Putamen (tissue), 1 donor: ENCODE measurements at places on chromosomes 4 and X.

GRCh38 chr4:16133406-16133805 lies 49.6 kb upstream of the PROM1 start:
- DNase-seq: no peak

- no peak for DNase-seq
Measured at GRCh38 chr4:82753238-82753637, 45.4 kb downstream of the SCD5 start.

- no peak for DNase-seq
Measured at GRCh38 chr4:105139646-105140045, 7.0 kb upstream of the TET2 start.

- DNase-seq: no peak
Measured at GRCh38 chr4:65617416-65617815, 52.9 kb downstream of the EPHA5 start.

DNA sequence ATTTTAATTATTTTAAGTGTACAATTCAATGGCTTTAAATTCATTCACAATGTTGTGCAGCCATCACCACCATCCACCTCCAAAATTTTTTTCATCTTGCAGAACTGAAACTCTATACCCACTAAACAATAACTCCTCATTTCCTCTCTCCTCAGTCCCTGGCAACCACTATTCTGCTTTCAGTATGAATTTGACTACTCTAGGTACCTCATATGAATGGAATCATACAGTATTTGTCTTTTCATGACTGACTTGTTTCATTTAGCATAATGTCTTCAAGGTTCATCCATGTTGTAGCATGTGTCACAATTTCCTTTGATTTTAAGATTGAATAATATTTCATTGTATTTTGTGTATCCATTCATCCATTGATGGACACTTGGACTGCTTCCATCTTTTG lies 46.9 kb downstream of the KIF4A start:
- DNase-seq: no peak

DNA sequence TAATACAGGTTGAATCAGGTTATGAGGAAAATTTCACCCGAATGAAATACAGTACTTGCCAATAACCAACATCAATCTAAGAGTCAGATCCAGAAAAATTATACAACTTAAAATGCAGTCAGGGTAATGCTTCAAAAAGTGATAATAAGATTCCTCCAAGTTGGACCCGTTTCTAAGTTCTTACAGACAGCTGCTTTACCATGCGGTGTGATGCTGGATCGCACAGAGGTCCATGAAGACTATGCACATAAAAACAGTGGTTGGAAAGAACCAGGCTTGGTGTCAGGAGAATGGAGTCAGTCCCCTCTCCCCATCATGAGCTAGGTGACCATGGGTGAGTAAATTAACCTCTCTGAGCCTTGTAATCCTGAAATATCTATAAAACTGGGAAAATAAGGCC lies 261.3 kb downstream of the QDPR start:
- no peak for DNase-seq

DNA sequence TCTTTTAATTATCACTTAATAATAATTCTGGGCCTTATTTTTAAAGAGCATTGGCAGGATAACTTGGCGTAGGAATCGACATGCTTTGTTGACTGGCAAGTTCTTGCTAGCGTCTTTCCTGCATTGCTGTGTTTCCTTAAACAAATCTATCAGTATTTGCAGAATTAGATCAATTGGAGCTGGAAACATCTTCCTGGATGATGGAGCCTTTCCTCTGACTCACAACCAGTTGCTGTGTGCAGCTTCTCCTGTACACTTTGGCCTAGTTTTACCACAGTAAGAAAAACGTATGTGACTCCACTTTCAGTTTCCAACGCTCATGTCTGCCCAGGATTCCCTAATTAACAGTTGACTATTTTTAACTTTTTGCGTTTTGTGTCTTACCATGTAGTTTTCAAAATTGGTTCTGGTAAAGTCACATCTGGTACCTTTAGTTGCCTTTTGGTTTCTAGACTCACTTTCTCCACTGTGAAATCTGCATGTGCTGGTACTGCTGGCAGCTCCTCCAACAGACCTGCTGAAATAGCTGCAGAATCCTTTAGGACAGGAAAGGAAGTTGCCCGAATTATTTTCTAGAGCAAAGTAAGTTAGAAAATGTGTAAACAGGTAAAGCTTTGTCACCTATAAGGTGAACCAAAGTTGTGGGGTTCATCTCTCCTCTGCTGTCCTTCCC lies 553.2 kb upstream of the FAT1 start:
- no peak for DNase-seq

DNA sequence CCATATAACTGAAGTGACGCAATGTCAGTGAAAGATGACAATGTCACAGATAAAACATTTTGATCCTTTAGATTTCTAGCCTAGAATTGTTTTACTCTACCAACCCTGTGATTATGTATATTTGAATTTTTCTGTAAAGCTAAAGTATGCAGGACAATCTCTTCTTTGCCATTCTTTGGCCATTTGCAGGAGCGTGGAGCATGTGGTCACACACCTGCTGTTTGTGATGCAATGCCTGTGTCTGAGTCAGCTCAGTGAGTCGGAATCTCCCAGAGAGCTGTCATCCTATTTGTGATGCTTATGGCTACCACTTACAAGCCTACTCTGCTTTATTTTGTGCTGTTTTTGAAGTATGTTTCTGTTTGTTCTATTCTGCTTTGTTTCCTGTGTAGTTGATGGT lies 214.5 kb downstream of the NAF1 start:
- no peak for DNase-seq

GRCh38 chr4:143207555-143207954 lies 22.8 kb downstream of the USP38 start:
- DNase-seq: no peak

- no peak for DNase-seq
Measured at GRCh38 chr4:139208404-139208945, 31.5 kb upstream of the ELF2 start.

DNA sequence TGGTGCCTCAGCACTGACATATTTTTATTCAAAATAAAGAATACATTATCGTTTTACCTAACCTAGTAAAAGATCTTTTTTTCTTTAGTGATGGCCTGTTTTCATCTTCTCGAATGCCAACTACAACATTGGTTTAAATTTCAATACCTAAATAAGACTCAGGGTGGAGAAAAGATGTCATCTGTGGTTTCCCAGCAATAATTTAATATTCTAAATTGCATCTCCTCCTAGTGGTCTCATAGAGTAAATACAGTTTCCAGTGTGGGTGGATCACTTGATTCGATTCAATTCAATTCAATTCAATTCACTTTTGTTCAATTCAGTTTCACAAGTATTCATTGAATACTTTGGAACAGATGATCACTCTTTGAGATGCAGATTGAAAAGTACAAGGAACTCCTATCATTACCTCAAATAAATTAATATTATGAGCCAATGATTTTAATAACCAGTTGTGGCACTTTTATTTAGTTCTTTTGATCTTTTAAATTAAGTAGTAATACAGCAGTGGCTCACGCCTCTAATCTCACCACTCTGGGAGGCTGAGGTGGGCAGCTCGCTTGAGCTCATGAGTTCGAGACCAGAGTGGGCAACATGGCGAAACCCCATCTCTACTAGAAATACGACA lies 427.2 kb downstream of the FAT4 start:
- DNase-seq: no peak

- no peak for DNase-seq
Measured at GRCh38 chr4:104491481-104492182, 3.1 kb downstream of the CXXC4 start.

- no peak for DNase-seq
Measured at GRCh38 chrX:44875185-44875489, 2.1 kb downstream of the KDM6A start.

- no peak for DNase-seq
Measured at GRCh38 chr4:99144070-99144469, at the start of gene ADH4. Gene ADH4 (minus strand): TSS chr4:99144297. CDS start chr4:99144222, 75 bp downstream.

DNA sequence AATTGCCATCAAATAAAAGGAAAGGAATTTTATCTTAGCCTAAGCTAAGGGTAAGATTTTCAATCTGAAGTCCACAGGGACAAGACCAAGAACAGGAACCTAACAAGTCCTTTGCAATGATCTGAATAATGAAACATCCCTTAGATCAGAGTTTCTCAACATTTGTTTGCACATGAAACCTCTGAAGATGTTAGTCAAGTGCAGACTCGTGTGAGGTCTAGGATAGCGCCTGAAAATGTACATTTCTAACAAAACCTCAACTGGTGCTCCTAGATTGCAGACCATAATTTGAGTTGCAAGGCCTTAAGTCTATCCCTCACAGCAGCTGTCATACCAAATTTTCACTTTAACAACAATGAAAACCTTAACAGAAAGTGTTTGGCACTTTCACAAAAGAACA lies 337.6 kb downstream of the DMD start:
- DNase-seq: no peak
